ENCODE measurements at places on chromosomes 7 and 10. TPM values are rescaled to one million over a fixed set of nuclear protein-coding genes. Genes with fewer than 3 reads are reported as not detected.

- DNase-seq: no peak
Measured at GRCh38 chr10:121609426-121610380, 11.5 kb upstream of the FGFR2 start.

Gene GPR146
- 2.5 TPM for total RNA-seq

GRCh38 chr7:151008511-151009323 lies 15.6 kb downstream of the ATG9B start:
- DNase-seq: peak; percentile 92

Gene TACC2
- not detected for total RNA-seq

Gene PHKG1
- 2.8 TPM for total RNA-seq

GRCh38 chr7:646487-646886 lies 80.0 kb upstream of the DNAAF5 start:
- no peak for DNase-seq

DNA sequence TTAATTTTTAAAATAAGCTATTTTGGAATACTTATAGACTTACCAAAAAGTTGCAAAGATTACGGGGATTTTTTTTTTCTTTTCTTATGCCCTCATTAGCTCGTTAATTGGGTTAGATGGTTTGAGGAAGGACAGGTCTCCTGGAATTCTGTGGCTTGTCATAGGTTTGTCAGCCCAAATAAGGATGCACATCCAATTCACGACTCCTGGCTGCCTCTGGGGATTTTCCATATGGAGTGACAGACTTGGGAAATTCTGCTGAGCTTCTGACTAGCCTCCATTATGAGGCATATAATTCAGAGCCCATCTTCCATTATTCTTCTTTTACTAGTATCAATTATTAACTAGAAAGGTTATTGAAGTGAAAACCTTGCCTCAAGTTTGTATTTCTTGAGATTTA lies 102.1 kb downstream of the AUTS2 start:
- DNase-seq: no peak

DNA sequence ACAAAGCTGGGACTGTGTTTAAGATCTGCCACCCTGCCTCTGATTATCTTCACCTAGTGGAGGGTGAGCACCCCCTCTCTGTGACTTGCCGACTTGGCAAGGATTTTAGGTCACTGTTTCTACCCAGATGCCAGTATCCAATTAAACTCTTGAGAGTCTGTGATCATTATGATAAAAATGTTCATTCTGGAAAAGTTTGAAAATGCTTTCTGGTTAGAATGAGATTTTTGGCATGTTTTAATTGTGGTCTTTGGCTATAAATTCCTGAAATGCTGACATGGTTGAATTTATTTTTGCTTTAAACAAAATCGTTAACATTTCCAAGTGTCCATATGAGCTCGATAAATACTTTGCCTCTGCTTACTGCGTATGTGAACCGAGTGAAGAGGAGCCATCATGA lies 221.4 kb downstream of the BICC1 start:
- no peak for DNase-seq

- DNase-seq: no peak
Measured at GRCh38 chr7:71208881-71209280, 76.9 kb downstream of the GALNT17 start.

- peak; percentile 60 for DNase-seq
Measured at GRCh38 chr7:32515890-32516550, 20.7 kb downstream of the AVL9 start.

Gene SPDYE2B
- total RNA-seq: not detected

GRCh38 chr10:18377898-18378297 lies 237.7 kb downstream of the CACNB2 start:
- DNase-seq: no peak

- DNase-seq: no peak
Measured at GRCh38 chr7:90173127-90173844, 19.0 kb downstream of the STEAP1 start.

DNA sequence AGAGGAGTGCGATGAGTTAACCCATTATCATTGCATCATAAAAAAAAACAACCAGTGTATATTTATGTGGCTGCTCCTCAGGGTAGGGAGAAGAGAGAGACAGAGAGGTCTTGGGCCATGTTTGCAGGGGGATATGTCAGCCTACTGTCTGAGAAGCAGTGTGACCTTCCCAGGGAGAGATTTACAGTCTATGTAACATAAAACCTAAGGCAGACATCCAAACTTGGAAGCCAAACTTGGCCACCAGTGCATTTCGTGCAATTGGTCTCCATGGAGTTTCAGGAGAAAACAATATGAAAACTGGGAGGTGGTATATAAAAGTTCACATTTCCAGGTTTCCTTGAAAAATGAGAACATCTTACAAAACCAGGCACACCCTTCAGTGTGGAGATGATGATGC lies 85.9 kb upstream of the CXCL12 start:
- no peak for DNase-seq

GRCh38 chr10:72658696-72659400 lies 33.0 kb upstream of the MICU1 start:
- no peak for DNase-seq
